ENCODE measurements at places on chromosomes 12 and 14.

GRCh38 chr12:65899241-65899640 is 75.0 kb downstream of the HMGA2 start:
- no peak for DNase-seq

DNA sequence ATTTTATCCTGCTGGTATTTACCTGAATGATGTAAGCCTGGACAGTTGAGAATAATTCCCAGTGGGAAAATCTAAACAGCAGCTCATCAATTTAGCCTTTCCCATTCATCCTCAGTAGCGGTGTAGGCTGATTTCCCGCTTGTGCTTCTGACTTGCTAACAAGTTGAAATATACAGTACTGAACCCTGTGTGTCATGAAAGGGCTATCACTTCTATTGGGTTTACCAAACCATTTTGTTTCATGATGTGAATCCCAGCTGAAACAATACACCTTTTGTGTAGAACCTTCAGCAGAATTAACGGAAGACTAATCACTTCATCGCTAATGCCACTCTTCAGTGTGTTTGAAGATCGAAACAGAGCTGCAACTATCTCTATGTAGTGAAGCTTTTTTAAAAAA is 88.4 kb downstream of the POLR3B start:
- DNase-seq: no peak

DNA sequence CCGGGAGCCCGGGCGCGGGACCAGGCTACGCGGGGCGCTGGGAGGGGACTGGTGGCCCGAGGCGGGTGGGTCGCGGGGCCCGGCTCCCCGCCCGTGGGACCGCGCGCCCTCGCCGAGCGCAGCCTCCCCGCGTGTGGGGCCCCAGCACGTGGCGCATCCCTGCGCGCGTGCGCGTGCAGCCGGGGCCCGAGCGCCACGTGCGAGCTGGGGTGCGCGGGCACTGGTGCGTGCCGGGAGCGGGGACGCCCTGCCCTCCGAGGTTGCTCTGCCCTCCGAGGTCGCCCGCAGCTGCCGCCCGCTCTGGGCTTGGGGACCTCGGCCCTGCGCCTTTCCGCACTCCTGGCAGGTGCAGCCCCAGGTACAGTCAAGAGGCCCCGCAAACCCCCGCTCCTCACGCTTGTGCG is 365 bp upstream of the CCDC88C start:
- peak; percentile 62 for DNase-seq

DNA sequence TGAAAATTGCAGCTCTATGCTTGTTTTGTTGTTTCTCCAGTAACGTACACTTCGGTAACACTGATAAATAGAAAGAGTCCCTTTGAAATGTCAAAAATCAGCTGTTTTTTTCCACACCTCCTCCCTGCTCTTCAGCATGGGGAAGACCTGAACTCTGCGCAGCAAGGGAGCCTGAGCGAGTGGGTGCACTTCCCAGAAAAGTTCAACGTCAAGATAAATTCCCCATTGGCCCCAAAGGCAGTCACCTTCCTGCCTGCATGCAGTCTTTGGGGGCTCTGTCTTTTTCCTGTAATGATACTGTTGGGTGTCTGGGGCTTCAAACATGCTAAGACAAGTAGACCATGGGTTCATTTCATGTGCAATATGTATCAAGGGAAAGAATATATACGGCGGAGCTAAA is 8.8 kb upstream of the FOXG1 start:
- no peak for DNase-seq

- DNase-seq: no peak
These were observed 218.6 kb upstream of the ATP2B1 start for GRCh38 chr12:89927226-89927698.

DNA sequence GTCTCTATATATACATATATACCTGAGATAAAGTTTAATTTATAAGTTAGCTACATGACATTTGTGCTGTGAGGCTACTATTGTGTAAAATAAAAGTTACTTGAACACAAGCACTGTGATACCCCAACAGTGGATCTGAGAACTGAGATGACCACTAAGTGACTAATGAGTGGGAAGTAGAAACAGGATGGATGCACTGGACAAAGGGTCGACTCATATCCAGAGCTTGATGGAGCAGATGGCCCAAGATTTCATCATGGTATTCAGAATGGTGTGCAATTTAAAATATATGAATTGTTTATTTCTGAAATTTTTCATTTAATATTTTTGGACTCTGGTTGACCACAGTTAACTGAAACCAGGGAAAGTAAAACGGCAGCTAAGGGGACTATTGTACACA is 908.6 kb upstream of the MDGA2 start:
- DNase-seq: no peak

DNA sequence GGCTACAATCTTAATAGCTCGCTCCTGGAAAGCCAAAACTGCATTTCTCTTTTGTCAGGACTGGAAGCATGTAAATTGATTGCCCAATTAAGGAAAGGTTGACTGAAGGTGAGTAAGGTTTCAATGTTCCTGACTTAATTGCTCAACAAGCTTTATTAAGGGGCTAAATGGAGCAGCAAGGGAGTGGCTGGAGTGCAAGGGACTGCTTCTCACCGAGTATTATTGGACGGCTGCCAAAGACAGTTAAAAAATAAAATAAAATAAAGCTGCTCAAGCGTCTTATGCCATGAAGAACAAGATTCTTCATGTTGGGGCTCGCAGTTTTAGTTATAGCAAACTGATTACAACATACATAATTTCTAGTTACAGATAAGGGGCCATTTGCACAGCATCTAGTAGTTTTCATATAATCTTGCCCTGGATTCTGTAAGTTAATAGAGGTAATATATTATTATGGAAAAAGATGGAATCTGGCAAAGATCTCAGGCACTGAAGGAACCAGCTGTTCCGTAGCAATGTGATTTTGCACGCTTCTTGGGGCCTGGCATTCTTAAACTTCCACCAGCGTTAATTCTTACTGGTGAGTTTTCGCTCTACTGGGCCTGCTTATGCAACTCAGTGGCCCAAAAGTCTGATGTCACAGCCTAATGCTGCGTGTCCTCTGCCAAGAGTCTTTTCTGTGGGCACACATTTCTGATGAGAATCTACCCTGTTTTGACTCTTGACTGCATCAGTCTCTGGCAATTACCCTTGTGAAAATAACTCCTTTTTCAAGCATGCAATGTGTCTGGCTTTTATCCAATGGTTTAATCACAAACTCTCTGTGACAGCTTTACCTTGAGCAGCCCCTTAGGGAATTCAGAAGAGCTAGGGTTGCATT is 108.5 kb downstream of the SLC38A1 start:
- no peak for DNase-seq

DNA sequence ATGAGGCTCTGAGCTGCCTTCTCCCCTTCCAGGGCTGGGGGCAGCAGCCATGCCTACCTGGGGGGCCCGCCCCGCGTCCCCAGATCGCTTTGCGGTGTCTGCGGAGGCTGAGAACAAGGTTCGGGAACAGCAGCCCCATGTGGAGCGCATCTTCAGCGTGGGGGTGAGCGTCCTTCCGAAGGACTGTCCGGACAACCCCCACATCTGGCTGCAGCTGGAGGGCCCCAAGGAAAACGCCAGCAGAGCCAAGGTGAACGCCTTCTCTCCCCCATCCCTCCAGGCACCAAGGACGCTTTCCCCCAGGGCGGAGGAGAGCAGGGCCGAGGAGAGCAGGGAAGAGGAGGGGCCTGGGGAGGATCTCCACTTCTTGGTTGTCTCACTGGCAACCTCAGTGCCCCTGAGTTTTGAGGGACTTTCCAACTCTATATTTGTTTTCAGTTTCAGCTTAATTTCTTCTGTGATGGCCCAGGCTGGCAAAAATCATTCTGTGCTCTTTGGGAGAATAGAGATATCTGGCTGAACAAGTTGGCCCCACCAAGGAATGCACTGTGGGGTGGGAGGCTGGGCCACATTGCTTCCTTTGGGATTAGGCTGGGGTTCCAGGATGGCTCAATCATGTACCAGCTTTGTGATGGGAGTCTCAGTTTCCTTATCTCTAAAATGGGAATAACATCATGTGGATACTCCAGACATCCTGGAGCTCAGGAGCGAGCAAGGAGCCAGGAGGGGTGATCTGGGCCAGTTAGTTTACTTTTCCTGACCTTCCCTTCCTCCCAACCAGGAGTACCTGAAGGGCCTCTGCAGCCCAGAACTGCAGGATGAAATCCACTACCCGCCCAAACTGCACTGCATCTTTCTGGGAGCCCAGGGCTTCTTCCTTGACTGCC is 1.2 kb downstream of the KHNYN start:
- peak; percentile 42 for DNase-seq

DNA sequence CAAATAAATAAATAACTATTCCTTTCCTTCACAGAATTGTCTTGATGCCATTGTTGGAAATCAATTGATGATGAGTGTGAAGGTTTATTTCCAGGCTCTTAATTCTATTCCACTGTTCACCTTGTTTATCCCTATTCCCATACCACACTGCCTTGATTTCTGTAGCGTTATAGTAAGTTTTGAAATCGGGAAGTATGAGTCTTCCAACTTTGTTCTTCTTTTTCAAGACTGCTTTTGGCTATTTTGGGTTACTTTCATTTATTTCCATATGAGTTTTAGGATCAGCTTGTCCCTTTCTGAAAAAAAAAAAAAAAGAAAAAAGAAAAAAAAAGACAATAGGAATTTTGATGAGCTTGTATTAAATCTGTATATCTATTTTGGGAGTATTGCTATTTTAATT is 9.3 kb upstream of the CDK2AP1 start:
- DNase-seq: no peak

GRCh38 chr14:31568671-31569070 is 7.5 kb downstream of the NUBPL start:
- DNase-seq: no peak

DNA sequence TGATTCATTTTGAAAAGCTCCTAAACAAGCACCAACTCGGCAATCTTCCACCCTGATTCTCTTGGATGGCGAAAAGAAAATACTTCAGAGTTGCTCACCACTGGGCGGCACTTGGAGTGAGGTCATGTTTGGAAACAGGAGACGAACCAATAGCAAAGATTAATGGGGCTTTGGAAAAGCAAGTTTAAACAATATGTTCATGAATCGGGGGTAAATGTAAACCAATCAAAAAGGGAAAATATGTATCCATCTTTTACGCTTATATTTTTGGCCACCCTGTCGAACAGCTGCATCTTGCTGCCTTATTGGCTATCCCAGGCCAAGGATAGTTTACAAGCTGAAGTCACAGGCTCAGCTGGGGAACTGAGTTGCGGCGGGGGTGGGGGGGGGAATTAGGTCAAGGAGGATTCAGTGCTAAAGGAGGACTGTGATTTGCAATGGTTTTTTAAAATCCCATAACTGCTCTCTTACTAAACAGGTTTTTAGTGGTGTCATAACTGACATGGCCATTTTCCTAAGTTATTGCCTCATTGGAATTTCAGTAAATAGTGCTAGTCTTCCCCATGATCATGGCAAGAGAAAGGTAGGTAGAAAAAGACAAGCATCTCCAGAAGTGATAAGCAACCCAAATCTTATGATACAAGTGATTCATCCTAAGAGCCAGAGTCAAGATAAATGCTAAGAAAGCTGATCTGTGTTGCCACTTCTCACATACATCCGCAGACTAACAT is 210.6 kb downstream of the PHLDA1 start:
- no peak for DNase-seq

DNA sequence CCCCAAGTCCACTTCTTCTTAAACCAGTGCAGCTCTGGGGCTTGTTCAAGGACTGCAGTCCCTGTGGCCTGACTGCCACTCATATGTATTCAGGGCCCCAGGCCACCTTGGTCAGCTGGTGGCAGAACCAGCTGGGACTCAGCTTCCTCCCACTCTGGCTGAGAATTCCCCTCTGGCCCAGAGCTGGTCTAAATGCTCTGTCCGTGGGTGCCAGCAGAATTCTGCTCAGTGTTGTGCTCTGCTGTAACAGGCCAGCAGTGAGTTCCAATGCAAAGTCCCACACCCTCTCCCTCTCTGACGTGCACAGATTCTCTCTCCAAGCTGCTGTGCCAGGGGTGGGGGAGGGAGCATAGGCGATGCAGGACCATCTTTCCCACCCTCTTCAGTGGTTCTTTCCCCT is 210.4 kb upstream of the RGS6 start:
- no peak for DNase-seq

GRCh38 chr12:112945515-112945914 is 7.2 kb downstream of the OAS3 start:
- DNase-seq: no peak

GRCh38 chr12:65296508-65297265 is 18.2 kb downstream of the MSRB3 start:
- DNase-seq: no peak

DNA sequence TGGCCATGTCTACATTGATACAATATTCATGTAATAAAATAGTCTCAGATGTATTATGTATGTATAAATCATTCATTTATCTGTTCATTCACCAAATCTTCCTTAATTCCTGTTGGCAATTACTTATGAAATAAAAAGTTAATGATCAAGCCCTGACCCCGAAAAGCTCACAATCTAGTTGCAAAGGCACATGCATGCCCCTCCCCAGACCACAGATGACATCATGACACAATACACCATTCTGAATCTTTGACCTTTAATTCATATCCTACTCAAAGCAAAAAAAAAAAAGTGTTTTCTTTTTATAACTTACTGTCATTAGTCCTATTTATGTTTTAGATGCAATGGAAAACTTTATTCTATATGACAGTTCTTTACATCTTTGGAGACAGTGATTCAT is 346.9 kb downstream of the PRKD1 start:
- DNase-seq: no peak

- DNase-seq: no peak
These were observed 53.8 kb downstream of the VWF start for GRCh38 chr12:6070472-6071257.

DNA sequence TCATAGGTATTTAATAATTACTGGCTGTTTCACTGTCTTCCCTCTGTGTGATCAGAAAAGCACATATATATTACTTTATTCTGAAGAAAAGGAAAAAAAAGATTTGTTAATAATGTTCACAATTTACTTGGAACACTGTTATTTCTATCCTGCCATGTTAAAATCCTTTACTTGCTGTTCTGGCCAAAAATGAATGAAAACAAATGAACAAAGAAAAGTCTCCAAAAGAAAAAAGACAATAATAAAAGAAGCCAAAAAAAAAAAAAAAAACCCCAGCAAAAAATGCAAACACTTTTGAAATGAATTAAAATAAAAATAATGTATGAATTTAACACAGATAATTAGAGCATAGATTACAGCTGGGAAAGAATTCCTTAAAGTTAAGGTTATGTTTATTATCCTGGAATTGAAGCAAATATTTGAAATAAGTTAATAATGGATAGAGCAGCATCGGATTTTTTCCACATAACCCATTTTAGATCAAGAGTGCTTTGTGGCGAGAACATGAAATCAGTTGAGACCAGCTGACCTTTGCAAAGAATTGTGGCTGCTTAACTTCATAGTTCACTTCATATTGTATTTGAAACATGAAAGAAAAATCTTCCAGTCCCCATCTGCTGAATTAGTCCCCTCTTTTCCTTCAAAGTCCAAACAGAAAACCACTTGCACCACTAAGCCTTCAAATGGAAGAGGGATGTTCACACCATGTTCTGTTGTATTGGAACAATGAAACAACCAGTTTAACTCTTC is 444.8 kb downstream of the ADAMTS20 start:
- DNase-seq: no peak

- no peak for DNase-seq
These were observed 12.3 kb upstream of the PITPNM2 start for GRCh38 chr12:123163227-123163626.

DNA sequence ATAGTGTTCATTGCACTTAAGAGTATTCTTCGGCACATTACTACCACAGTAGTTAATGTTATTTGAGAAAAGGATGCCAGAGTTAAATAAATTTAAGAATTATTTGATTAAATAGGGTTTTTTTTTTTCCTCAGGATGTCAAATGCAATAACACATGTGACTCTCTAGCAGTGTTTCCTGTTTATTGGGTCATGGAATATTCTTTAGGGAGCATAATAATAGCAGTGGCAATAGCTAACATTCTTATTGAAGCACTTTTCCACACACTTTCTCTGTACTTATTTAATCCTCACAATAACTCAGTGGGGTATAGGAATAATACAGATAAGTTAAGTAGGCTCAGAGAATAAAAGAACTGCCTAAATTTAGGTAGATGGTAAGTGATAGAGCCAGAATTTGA is 44.3 kb downstream of the SCYL2 start:
- DNase-seq: no peak

Measured in T-helper 17 cell (primary cell).